Psoas muscle (tissue), 8 donors: ENCODE measurements at places on chromosomes 2 and 18. TPM values are rescaled to one million over a fixed set of nuclear protein-coding genes. Genes with fewer than 3 reads are reported as not detected.

DNA sequence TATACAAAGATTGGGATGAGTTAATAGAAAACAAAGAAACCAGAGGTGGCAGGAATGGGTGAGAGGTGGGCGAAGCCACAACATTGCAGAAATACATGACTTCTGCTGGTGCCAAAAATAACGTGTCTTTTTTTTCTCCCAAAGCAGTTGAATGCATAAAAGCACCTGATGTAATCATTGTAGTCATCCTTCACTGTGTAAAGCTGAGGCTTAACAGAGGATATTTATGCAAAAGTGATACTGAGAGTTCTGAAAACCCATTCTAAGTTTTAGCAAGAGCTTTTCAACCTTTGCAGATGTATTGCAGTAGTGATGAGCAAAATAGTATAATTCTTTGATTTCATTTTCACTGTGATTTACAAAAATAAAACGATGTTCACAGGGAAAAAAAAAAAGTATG, 173.0 kb downstream of the PTGR3 start:
- no peaks in the 10 kb centered on the region for H3K36me3 ChIP-seq
- H3K4me1 ChIP-seq, result no peaks in the 10 kb centered on the region
- no peak for DNase-seq
- H3K27me3 ChIP-seq, result no peaks in the 10 kb centered on the region
- no peak overlapping the region for H3K27ac ChIP-seq

DNA sequence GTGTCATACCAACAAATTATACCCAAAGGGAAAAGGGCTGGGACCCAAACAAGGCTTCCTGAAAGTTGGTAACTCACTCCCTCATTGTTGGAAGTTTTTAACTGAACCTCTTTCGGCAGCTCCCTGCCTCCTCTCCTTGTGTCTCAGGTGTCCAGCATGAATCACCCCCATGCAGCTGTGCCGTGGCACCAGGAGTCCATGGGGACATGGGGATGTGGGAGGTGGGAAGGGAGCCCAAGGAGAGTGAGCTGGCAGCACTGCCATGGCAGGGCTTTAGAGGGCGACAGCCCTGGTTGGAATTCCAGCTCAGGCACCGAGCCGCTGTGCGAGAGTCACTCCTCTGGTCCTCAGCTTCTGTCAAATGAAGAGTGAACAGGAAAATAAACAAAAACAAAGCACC, 12.5 kb upstream of the GYPC start:
- no peak overlapping the region for H3K4me3 ChIP-seq
- H3K27ac ChIP-seq, result no peak overlapping the region
- peak; percentile 89 for DNase-seq
- H3K27me3 ChIP-seq, result no peaks in the 10 kb centered on the region
- H3K4me1 ChIP-seq, result no peaks in the 10 kb centered on the region
- H3K36me3 ChIP-seq, result no peaks in the 10 kb centered on the region

DNA sequence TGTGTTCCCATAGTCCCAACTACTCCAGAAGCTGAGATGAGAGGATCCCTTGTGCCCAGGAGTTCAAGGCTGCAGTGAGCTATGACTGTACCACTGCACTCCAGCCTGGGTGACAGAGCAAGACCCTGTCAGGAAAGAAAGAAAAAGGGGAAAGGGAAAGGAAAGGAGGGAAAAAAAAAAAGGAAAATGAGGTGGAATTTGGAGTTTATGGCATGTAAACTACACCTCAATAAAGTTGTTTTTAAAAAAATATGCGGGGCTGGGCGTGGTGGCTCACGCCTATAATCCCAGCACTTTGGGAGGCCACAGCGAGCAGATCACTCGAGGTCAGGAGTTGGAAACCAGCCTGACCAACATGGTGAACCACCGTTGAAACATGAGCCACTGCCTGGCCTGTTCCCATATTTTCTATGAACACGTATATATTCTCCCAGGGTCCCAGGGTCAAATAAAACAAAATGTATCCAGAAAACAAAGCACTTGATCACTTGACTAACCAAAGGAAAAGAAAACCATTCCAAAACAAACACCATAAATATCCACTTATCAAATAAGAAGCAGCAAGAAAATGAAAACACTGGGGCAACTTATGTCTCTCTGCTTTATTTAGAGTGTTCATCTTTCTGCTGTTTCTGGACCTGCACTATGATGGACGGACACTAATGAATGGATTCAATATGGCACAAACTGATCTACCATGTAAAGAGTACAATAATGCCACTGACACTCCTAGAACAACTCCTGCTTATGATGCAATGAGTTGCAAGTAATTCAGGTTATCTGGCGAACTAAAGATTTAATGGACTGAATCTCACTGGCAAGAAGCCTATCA, 56.8 kb downstream of the ASXL2 start:
- no peak overlapping the region for H3K27ac ChIP-seq
- H3K4me1 ChIP-seq, result peaks cover 2% of the 10 kb centered on the region
- no peaks in the 10 kb centered on the region for H3K36me3 ChIP-seq
- no peaks in the 10 kb centered on the region for H3K27me3 ChIP-seq
- no peak overlapping the region for H3K4me3 ChIP-seq

CABYR gene
- not detected for total RNA-seq

HOXD3 gene
- total RNA-seq, result 0.71 TPM

NT5DC4 gene
- total RNA-seq, result not detected

DNA sequence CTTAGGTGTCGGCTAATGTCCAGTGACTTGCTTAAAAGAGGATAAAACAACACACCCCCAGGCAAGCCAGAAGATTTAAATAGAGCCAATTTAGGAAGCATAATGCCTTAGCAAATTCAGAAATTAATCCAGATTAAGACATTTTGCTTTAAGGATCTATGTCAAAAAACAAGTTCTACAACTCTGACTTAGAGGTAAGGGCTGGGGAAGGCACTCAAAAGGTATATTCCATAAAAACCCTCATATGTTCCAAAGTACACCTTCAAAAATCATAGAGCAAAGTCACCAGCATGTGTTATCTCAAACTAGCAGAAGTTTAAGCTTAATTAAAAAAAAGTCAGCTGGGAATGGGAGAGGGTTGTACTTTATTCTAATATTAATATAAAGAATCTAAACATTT, 206.4 kb downstream of the NOL4 start:
- H3K36me3 ChIP-seq, result no peaks in the 10 kb centered on the region
- no peak overlapping the region for H3K27ac ChIP-seq
- DNase-seq, result no peak
- no peaks in the 10 kb centered on the region for H3K4me1 ChIP-seq

DNA sequence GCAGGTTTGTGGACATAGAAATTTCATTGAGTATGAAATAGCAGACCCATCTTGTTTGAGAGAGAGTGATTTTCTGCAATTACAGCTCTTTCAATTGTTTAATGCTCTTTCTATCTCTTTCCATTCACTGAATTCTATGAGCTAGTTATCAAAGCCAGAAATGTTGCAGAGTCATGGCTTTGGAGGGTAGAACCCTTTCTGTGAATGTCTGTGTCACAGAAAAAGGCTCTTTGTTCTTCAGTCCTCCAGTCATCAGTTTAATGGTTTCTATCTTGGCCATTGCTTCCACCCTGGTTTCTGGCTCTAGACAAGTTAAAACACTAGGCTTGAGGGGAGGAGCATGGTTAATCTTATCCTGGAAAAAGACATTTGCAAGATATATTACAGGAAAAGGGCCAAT, 655.0 kb downstream of the STK39 start:
- H3K4me3 ChIP-seq, result no peak overlapping the region
- no peaks in the 10 kb centered on the region for H3K27me3 ChIP-seq
- DNase-seq, result no peak
- no peaks in the 10 kb centered on the region for H3K36me3 ChIP-seq

DNA sequence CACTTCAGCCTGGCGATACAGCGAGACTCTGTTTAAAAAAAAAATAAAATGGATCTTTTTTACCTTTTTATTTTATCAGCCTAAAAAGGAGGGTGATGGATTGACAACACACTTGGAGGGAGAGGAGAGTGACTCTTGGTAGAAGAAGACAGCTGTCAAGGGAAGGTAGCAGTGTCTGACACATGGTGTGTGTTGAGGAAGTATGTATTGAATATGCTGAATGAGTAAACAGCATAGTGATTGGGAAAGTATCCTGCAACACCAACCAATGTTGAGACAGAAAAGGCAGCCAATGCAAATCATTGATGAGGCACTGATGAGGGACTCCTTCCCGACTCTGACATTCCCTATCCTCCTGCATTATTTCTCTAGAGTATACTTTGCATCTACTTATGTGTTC, 306.4 kb downstream of the LPIN1 start:
- H3K4me3 ChIP-seq, result no peak overlapping the region
- no peaks in the 10 kb centered on the region for H3K36me3 ChIP-seq
- H3K4me1 ChIP-seq, result no peaks in the 10 kb centered on the region

DNA sequence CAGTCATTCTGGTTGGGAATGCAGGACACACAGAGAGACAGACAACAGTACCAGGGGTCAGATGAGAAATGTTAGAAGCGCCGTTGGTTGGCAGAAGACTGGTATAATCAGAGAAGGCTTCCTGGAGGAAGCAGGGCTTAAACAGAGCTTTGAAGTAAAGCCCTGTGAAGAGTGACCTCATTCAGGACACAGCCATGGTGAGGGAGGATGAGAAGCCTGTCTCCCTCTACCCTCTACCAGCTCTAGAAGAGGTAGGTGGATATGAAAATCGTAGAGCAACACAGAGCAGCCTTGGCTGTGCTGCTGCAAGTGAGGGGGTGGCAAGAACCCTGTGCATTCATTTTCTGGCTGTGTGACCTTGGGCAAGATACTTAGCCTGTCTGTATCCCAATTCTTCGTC, 14.2 kb downstream of the TET3 start:
- DNase-seq, result no peak
- no peak overlapping the region for H3K4me3 ChIP-seq
- H3K36me3 ChIP-seq, result no peaks in the 10 kb centered on the region
- H3K4me1 ChIP-seq, result peaks cover 6% of the 10 kb centered on the region

DNA sequence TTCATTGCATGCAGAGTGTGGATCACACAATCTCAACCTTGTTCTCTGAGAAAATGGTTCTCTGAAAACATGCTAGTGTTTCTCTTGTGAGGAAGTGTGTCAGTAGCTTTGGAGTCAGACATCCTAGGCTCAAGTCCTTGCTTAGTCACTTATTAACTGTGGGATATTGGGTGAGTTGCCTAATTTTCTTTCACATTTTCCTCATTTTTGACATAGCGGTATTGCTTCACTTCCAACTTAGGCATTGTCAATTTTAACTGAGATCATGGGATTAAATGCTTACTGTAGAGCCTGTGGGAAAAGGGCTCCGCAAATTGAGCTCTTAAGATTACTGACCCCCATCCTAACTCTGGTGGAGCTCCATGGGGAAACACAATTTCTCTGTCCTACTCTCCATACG, 622.2 kb downstream of the CNTNAP5 start:
- no peaks in the 10 kb centered on the region for H3K4me1 ChIP-seq
- no peaks in the 10 kb centered on the region for H3K27me3 ChIP-seq
- H3K36me3 ChIP-seq, result no peaks in the 10 kb centered on the region

DNA sequence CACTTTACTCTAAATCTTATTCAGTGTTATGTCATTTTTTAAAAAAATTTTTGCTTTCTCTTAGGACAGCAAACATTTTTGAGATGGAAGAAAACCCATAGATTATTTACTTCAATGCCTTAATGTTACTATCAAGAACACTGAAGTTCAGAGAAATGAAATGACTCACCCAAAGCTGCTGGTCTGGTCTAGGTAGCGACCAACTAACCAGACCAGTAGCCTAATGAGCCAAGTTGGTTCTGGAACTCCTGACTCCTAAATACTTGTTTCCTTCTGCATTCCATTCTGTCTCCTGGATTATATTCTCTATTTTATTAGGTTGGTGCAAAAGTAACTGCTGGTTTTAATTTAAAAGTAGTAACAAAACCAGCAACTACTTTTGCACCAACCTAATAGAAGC, 35.4 kb downstream of the SLC8A1 start:
- no peaks in the 10 kb centered on the region for H3K36me3 ChIP-seq
- no peak overlapping the region for H3K27ac ChIP-seq
- no peak for DNase-seq
- no peaks in the 10 kb centered on the region for H3K4me1 ChIP-seq

GRCh38 chr2:177665948-177666347, 273.4 kb downstream of the AGPS start:
- H3K27me3 ChIP-seq, result no peaks in the 10 kb centered on the region
- no peak for DNase-seq
- no peaks in the 10 kb centered on the region for H3K36me3 ChIP-seq
- no peak overlapping the region for H3K4me3 ChIP-seq

DNA sequence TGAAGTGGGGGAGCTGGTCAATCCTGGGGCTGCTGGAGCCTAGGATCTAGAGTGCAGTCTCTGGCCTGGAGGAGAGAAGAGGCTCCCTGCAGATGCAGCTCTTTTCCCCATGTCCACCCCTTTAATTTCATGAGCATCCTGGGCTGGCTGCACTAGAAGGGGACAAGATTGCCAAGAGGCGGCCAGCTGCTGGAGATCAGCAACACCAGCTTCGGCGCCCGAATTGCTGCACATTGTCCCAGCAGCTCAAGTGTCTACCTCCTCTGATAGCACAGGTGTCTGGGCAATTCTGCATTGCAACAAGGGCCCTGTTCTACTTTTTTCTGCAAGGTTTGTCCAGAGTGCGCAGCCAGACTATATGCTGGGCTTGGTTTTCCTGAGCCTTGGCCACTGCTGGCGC, 125.7 kb downstream of the AGAP1 start:
- H3K27me3 ChIP-seq, result no peaks in the 10 kb centered on the region
- H3K4me3 ChIP-seq, result no peak overlapping the region
- peaks cover 30% of the 10 kb centered on the region for H3K4me1 ChIP-seq
- H3K27ac ChIP-seq, result no peak overlapping the region
- no peak for DNase-seq

DNA sequence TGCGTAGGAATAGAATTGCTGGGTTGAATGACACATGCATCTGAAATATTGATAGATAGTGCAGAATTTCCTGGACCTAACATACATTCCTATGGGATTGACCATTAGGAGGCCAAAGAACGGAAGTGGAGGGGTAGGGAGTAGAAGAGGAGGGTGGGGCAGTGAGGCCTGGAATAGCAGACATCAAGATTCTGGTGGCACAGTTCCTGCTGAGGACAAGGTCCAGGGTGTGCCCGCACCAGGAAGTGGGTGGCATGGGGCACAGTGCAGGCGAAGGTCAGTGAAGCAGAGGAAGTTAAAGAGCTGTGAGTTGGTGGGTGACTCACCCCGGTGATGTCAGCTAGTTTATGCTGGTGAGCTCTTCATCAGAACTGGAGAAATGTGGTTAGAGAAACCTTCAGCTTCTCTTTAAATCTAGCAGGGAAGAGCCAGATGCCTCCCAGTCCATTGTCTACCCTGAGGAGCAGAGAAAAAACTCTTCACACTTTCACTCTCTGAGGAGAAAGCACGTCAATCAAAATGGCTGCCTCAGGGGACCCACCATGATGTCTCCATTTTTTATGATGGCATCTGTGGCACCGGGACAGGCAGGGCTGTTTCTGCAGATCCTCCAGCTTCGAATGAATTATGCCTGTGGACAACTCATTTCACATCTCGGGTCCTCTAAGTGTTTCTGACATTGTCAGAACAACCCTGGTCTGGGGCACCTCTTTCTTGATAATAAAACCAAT, 55.9 kb upstream of the CTLA4 start:
- no peak overlapping the region for H3K27ac ChIP-seq
- no peaks in the 10 kb centered on the region for H3K27me3 ChIP-seq
- H3K4me3 ChIP-seq, result no peak overlapping the region
- peak; percentile 75 for DNase-seq
- peaks cover 24% of the 10 kb centered on the region for H3K4me1 ChIP-seq
- no peaks in the 10 kb centered on the region for H3K36me3 ChIP-seq
